ENCODE measurements at places on chromosomes 6 and 20.
A peak's percentile ranks its signal among the peaks of the same experiment; 100 is the strongest.

DNA sequence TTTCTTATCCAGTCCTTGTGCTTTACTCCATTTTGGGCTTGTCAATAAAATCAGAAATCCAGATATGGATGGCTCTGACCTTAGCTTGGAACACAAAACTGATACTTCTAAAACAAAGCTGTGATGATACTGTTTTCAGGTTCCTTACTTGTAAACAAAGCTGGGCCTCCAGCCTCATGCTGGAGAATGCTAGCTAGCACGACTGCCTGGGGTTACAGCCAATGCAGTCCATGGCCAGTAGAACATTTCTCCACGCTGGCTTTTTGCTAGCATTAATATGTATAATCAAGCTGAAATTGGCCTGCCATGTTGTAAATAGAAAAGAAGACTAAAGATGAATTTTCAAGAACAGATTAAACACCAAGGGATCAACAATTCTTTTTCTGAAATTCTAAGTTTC lies 63.9 kb downstream of the MTHFD1L start:
- DNase-seq = no peak

GRCh38 chr6:37954791-37955190 lies 135.3 kb downstream of the ZFAND3 start:
- no peak for DNase-seq

DNA sequence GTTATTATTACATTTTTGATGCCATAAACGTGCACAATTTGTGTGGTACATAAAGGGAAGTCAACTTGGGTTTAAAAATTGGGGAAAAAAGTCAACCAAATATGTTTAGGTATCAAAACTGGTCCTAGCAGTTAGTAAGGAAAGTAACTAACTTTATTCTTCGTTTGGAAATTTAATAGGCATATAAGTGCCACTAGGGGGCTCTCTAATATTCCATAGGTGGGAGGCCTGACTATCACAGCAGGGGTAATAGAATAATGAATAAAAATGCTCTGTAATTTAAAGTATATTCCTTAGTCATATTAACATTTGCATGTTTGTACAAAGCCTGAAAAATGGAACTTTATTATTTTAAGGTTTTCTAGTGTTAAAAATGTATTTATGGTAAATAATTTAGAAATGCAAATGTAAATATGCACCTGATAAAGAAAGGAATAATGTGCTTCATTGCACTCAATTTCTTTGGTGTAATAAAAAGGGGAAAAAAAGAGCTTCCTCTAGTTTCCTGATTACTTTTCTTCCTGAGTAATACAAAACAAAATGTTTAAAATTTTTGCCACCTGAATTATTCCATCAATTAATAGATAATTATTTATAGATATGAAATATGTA lies 125.7 kb upstream of the HDAC2 start:
- no peak for DNase-seq

- DNase-seq = no peak
Measured at GRCh38 chr6:143414769-143415168, 35.7 kb downstream of the ADAT2 start.

- no peak for DNase-seq
Measured at GRCh38 chr6:9100869-9101580, 665.7 kb upstream of the SLC35B3 start.

- DNase-seq = no peak
Measured at GRCh38 chr6:51753635-51754034, 333.8 kb downstream of the PKHD1 start.

GRCh38 chr20:44584162-44584561 lies 1.8 kb downstream of the PKIG start:
- DNase-seq = no peak

GRCh38 chr20:41382791-41383305 lies 16.2 kb upstream of the EMILIN3 start:
- no peak for DNase-seq

- no peak for DNase-seq
Measured at GRCh38 chr6:15475872-15476271, 187.0 kb downstream of the DTNBP1 start.

DNA sequence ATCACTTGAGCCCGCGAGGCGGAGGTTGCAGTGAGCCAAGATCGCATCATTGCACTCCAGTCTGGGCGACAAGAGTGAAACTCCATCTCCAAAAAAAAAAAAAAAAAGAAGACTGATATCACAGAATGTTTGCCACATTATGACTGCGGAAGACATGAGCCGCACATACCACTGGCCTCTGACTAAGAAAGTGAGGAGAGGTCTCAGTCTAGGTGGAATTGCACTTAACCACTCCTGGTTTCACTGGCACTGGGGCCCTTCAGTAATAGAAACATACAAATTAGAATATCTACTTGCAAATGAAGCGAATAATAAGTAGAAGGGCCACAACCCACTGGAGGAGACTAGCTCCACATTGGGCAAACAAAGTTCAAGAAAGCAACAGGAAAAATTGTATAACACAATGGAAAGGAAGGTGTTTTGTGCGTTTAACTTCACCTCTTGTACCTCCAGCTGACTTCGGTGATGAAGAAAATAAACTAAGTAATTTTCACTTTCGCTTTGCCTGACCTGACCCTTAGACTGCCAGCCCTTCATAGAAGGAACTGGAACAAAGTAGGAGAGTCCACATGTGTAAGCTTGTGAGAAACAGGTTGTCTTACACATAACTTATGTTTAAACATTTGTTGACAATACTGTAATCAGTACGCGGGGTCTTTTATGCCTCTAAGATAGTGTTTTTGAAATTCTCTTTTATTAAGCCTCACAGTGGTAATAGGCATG lies 147.5 kb upstream of the TSHZ2 start:
- no peak for DNase-seq

DNA sequence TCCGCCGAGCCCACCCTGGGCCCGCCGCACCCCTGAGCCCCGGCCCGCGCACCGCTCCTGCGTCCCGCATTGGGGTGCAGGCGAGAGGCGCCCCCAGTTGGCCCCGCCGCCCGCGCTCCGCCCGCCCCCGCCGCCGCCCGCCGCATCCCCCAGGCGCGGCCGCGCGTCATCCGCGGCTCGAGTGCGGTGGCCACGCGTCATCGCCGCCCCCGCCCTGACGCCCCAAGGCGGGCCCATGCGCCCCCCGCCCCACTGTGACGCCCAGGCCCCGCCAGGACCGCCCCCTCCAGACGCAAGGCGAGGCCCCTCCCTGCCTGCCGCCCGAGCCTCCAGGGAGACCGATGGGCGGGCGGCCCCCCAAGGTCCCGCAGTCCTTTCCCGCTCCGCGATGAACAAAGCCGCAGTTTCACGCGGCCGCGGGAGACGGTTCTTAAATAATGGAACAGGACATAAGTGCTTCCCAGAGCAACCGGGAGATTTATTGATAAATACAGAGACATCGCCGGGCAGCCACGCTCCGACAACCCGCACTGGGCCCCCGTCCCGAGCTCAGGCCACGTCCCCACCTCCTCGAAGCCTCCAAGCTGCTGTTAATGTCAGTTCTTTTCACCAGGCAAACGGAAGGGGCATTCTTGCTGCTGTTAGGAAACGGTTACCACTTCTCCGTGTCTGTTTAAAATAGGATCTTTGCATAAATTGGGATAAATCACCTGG lies at the start of gene ANKRD60:
TSS of gene ANKRD60 (minus strand) at position 170 of the 714 bp plus-strand sequence. CDS start at position 170, 0 bp downstream.
- DNase-seq = peak; percentile 67

Data from T follicular helper cell (primary cell).